Nucleus accumbens (tissue), 56 donors: ENCODE measurements at places on chromosomes 11 and 22.
A peak's percentile ranks its signal among the peaks of the same experiment; 100 is the strongest.

DNA sequence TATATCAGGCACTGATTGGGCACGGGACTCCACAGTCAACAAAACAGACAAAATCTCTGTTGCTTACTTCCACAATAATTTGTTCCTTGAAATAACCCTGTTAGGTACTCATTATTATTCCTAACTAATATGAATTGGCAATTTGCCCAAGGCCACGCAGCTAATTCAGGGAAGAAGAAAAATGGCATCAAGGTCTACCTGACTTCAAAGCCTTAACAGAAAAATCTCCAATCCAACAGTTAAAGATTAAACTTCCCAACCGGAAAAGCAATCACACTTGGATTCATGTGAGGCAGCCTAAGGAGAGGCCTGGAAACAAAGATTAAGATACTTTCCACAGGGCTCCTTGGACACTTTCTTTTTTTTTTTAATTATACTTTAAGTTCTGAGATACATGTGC is 68.9 kb downstream of the PRCP start:
- DNase-seq = no peak

- DNase-seq = no peak
Observed at GRCh38 chr11:5928271-5928670, 13.8 kb upstream of the OR56A3 start.

GRCh38 chr11:68269414-68270081 is 2.2 kb downstream of the C11orf24 start:
- no peak for DNase-seq

GRCh38 chr22:21451545-21452520 is 15.4 kb upstream of the TMEM191C start:
- no peak for DNase-seq

- no peak for DNase-seq
Observed at GRCh38 chr11:7572001-7572712, 58.4 kb downstream of the PPFIBP2 start.

- no peak for DNase-seq
Observed at GRCh38 chr11:79198898-79199250, 242.0 kb downstream of the TENM4 start.

- peak; percentile 40 for DNase-seq
Observed at GRCh38 chr22:39490135-39490798, 11.8 kb upstream of the MIEF1 start.

DNA sequence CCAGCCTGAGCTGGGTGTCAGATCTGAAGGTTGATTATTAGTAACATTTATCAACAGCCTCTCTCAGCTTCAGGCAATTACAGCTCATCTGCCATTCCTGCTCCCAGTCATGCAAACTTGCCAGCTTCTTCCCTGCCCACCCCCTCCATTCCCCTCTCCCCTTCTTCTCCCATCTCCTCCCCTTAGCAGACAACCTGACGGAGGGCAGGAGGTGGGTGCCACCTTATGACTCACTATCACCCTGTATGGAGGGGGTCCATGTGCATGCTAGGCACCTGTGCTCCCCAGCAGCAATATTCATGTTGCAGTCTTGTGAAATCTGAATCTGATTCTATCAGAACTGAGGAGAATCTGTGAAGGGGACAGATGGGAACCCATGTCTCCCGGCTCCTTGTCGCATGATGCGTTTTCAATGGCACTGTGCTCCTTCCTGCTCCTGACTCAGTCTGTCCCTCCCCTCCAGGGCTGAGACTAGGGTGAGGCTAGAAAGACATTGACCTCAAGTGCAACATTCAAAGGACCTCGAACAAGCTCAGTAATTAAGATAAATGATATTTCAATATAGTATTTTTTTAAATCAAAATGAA is 46.3 kb upstream of the TUB start:
- DNase-seq = no peak

DNA sequence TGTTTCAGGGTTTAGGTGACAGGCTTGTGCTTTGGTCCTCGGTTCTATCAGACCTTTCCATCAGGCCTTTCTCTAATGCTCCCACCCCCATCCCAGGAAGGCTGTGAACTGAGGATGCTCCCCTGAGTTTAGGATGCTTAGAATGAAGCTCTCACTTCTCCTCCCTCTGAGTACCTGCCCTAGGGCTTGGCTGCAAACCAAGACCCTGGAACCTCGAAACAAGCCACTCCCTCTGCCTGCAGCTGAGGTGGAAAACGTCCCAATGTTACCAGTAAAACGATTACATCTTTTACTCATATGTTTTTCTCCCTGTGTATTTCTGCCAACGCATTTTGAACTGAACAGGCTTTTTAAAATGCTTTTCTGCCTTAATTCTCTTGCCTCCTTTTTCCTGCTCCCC is 54.5 kb upstream of the BMAL1 start:
- no peak for DNase-seq

- no peak for DNase-seq
Observed at GRCh38 chr11:9138612-9139579, 47.5 kb upstream of the SCUBE2 start.

DNA sequence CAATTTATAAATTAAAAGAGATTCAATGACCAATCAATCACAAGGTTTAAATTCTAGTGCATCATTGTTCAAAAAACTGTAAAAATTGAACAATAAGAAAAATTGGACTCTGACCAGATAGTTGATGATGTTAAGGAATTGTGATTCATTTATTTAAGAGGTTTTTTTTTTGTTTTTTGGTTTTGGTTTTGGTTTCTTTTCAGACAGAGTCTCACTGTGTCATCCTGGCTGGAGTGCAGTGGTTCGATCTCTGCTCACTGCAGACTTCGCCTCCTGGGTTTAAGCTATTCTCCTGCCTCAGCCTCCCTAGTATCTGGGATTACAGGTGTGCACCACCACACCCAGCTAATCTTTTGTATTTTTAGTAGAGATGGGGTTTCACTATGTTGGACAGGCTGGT is 17.1 kb upstream of the EIF3M start:
- no peak for DNase-seq

DNA sequence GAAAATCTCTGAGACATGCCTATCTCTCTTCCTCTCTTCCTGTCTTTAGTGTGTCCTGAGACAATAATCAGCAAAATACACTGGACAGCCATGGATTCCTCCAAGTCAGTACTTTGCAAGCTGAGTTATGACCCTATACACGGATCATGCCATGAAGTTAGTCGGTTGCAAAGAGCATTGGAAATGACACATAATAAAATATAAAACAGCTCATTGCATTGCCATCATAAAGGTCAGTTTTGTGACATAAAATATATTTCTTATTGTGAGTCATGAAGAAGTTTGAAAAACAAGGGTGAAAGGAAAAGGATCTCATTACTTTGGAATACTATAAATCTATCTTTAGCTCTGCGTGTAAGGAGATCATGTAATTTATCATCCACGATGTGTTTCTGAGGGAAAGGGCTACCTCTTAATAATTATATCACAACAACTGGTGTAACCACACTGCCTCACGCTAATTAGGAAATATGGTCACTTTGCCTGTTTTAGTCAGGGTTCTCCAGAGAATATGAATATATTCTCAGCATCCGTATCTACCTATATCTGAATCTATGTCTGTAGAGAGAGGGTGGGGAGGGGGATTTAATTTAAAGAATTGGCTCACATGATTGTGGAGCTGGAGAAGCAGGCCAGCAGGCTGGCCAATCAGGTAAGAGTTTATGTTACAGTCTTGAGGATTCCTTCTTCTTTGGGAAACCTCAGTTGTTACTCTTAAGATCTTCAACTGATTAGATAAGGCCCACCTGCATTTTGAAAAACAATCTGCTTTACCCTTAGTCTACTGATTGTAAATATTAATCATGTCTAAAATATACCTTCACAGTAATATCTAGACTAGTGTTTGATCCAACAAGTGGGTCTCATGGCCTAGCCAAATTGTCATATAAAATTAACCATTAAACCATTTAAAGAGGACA is 198.8 kb downstream of the FAT3 start:
- no peak for DNase-seq

DNA sequence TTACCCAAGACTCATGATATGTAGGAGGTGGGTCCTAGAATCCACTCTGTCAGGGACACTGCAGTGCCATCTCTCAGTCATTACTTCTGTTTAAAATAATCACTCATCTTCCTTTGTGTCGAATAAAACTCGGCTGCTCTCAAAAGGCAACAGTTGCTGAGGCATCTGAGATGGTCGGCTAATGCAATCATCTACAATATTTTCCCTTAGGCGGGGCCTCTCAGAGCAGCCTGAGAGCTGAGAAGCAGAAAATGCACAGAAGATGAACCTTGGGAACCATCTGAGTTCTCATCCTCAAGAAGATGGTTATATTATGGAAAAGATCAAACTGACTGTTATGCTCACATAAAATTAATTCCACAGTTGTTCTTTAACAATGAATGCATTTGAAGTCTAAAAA is 1518.2 kb upstream of the TENM4 start:
- no peak for DNase-seq

DNA sequence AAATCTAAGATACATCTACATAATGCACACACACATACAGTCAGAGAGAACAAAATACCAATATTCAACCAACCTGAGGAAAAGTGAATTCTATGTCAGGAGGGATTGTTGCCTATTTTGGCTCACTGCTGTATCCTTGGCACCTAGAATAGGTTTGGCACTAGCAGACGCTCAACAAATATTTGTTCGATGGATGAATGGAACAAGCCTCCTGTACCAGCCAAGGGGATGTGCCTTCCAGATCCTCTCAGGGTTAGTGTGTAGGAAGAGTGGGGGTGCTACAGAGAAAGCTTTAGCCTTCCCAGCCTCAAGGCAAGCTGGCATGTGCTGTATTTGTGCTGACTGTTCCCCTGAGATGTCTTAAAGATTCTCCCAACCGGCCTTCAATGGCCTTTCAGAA is 23.3 kb upstream of the POU2AF1 start:
- no peak for DNase-seq

GRCh38 chr11:124586238-124586860 is 16.6 kb downstream of the OR8A1 start:
- DNase-seq = no peak

DNA sequence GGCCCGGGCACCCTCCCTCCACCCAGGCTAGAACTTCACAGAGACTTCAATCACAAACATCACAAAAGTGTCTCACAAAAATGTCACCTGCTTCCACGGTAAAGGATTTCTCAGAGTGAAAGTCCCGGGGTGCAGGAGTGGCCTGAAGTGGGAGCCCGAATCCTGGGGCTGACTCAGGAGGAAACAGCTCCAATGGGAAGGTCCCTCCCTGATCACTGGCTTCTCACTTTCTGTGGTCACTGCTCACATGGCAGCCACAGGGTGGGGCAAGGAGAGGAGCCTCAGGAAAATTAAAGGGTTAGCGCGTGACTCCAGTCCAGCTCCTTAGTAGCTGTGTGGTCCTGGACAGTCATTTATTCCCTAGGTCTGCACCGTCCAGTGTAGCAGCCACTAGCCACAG is 564.5 kb upstream of the B3GAT1 start:
- DNase-seq = no peak

- DNase-seq = no peak
Observed at GRCh38 chr22:42895541-42895981, 38.5 kb upstream of the ARFGAP3 start.

DNA sequence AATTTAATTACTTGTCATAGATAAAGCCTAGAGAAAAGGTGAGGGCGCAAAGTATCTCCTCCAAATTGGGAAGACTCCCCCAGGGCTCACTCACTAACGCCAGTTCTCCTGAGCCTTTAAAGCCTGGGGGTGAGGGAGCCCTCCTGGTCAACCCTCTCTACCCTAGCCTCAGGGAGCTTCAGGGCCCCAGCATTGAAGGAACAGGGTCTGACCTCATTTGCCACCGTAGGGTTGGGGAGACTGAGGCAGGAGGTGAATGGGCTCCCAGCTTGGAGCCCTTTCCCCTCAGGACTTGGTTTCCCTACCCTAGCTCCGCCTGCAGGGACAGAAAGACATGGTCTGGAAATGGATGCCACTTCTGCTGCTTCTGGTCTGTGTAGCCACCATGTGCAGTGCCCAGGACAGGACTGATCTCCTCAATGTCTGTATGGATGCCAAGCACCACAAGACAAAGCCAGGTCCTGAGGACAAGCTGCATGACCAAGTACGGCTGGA is 1.7 kb downstream of the FOLR2 start:
- DNase-seq = no peak

DNA sequence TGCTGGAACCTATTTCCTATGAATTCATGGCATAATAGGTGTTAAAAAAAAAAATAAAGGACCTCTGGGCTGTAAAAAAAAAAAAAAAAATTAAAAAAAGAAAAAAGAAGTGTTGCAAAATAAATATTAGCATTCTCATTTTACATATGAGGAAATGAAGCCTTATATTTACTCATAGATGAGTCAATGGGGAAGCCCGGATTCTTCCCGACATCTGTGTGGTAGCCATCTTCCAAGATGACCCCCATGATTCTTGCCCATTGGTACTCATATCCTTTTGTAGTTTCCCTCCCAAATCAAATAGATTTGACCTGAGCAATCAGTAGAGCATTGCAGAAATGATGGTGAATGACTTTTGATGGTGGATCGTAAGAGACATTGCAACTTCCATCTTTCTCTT is 3.0 kb upstream of the SWAP70 start:
- DNase-seq = no peak

DNA sequence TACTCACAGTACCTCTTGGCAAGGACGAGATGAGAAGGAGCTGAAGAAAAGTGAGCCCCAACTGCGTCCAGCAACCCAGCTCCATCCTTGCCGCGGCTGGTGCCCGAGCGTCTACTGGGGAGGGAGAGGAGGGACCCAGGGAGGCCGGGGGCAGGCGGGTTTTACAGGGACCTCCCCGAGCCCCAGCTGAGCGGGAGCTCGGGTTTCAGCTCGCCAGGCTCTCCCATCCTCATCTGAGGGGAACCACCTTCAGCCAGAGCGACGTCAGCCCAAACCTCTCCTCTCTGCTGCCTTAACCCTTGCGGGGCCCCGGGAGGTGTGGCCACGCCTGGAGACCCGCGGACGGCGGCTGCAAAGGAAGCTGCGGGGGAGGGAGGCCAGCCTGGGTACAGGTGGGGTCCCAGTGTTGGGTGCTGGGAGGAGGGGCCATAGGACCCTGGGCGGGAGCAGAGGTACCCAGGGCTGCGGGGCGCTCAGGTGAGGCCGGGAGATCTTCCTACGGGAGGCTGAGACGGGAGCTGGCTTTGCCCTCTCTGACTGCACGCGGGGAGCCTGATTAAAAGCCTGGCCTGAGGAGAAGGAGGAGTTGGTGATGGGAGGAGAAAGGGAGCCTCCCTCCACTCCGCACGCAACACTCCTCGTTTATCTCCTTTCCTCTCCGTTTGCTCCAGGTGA is at the start of gene PAMR1:
Gene PAMR1 (minus strand): TSS at position 116 of the 675 bp plus-strand sequence. CDS start 31 bp downstream, at position 85.
- DNase-seq = peak; percentile 22

DNA sequence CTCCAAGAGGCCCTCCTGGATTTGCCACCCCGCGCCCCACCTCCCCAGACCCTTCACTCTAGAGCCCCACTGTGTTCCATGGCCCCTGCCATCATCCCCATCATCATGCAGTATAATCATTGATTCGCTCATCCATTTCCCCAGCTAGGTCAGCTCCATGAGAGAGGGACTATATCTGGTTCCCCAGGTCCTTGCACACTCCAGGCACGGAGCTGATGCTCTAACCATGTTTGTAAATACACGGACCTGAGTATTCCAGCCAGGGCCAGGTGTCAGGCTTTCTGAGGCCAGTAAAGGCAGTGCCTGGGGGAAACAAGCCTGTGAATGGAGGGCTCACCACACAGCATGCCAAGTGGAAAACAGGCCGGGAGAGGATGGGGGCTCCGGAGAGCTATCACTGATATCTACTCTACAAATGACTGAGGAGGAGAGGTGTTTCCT is 27.1 kb upstream of the OAF start:
- no peak for DNase-seq

- no peak for DNase-seq
Observed at GRCh38 chr11:3104961-3105790, 48.0 kb upstream of the CARS1 start.

GRCh38 chr11:35289821-35290220 is 129.5 kb downstream of the SLC1A2 start:
- no peak for DNase-seq

- no peak for DNase-seq
Observed at GRCh38 chr22:46844606-46845210, 82.3 kb downstream of the TBC1D22A start.

GRCh38 chr11:57313788-57314135 is 11.0 kb downstream of the TNKS1BP1 start:
- DNase-seq = no peak
